ENCODE measurements at places on chromosomes 16 and 17. TPM values are rescaled to one million over a fixed set of nuclear protein-coding genes. Genes with fewer than 3 reads are reported as not detected.

GRCh38 chr16:21026846-21027245 lies 123.8 kb downstream of the DNAH3 start:
- no peak for DNase-seq
- H3K27me3 ChIP-seq: no peaks in the 10 kb centered on the region
- no peak overlapping the region for H3K4me3 ChIP-seq
- H3K36me3 ChIP-seq: no peaks in the 10 kb centered on the region

- H3K36me3 ChIP-seq: no peaks in the 10 kb centered on the region
- no peak overlapping the region for H3K4me3 ChIP-seq
- H3K4me1 ChIP-seq: no peaks in the 10 kb centered on the region
- H3K27ac ChIP-seq: no peak overlapping the region
- H3K27me3 ChIP-seq: no peaks in the 10 kb centered on the region
Observed at GRCh38 chr16:1763521-1764511, 7.5 kb downstream of the NME3 start.

GRCh38 chr17:9414471-9414870 lies 161.1 kb downstream of the STX8 start:
- DNase-seq: no peak
- no peak overlapping the region for H3K27ac ChIP-seq
- no peak overlapping the region for H3K4me3 ChIP-seq
- H3K27me3 ChIP-seq: no peaks in the 10 kb centered on the region
- peaks cover 3% of the 10 kb centered on the region for H3K4me1 ChIP-seq

DNA sequence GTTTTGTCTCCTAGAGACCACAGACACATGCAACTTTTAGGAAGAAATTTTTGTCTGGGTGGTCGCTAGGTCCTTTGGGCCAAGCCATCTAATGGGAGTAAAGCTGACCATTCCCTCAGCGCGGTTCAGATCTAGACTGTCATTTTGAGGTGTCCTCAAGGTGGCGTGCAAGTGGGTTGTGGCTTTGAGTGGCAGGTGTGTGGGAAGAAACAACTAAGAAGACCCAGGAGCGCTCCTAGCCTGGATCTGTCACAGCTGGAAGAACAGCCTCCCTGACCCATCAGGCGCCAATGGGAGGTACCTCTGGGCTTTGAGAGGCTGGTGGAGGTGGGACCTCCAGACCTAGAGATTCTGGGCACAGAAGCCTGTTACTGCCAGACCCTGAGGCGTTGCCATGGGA lies 645.1 kb downstream of the KCNJ18 start:
- H3K27me3 ChIP-seq: no peaks in the 10 kb centered on the region
- H3K36me3 ChIP-seq: no peaks in the 10 kb centered on the region
- no peak overlapping the region for H3K4me3 ChIP-seq
- no peak for DNase-seq
- H3K4me1 ChIP-seq: no peaks in the 10 kb centered on the region
- no peak overlapping the region for H3K27ac ChIP-seq

DNA sequence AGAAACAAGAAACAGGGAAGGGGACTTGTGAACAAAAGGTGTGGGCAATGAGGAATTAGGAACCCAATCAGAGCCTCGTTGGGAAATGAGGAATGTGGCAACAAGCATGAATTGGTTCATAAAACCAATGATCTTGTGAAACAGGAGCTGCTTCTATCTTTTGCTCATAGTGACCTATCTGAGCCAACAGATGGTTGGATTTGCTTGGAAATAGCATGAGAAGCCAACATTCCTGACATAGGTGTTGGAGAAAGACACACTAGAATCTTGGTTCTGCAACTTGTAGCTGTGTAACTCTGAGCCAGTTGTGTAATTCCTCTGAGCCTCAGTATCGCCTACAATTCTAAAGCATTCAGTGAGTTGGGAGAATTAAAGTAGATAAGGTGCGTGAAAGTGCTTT lies 251.9 kb upstream of the AXIN2 start:
- H3K4me1 ChIP-seq: no peaks in the 10 kb centered on the region
- H3K27me3 ChIP-seq: no peaks in the 10 kb centered on the region
- H3K27ac ChIP-seq: no peak overlapping the region

GRCh38 chr16:87056551-87056950 lies 260.6 kb downstream of the C16orf95 start:
- DNase-seq: no peak
- H3K27ac ChIP-seq: no peak overlapping the region
- no peaks in the 10 kb centered on the region for H3K4me1 ChIP-seq
- H3K27me3 ChIP-seq: peaks cover 19% of the 10 kb centered on the region

GRCh38 chr17:12911239-12911638 lies 106.6 kb downstream of the ELAC2 start:
- H3K4me3 ChIP-seq: no peak overlapping the region
- no peaks in the 10 kb centered on the region for H3K4me1 ChIP-seq
- no peaks in the 10 kb centered on the region for H3K27me3 ChIP-seq

DNA sequence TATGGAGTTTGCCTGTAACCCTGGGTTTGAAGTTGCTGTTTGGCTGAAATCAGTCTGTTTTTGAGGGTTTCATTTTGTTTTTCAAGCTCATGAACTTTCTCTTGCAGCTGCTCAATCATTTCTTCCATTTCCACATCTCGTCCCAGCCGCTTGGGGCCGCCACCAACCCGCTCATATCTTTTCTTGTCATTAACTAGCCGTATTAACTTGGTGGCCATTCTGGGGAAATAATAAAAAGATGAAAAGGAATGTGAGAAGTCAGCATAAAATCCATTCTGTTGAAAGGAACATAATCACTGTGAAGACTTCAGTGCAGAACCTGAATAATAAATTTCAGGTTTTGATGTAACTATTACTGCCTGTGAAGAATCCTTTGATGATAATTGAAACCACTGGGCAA lies 11.5 kb downstream of the RPGRIP1L start:
- DNase-seq: peak; percentile 24
- no peaks in the 10 kb centered on the region for H3K4me1 ChIP-seq
- no peaks in the 10 kb centered on the region for H3K27me3 ChIP-seq
- H3K4me3 ChIP-seq: no peak overlapping the region

DNA sequence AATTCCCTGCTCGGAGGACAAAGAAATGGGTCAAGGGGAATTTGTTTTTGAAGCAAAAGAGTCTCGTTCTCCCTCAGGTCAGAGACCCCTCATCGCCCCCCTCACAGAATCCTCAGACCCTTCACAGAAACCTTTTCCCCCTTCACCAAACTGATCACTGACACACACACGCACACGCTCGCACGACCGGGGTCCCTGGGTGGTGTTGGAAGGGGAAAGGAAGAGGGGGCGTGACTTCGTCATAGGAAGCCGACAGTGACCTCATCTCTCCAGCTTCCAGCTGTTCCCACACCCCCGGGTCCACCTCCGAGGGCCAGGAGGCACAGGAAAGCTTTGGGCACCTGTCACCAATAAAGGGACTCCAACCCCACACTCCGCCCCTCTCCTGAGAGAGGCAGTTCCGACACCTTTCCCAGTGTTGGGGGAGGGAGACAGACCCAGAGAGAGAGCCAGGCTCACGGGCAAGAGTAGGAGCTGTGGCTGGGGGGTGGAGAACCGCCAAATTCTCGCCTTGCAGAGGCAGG lies 1.2 kb downstream of the ASGR1 start:
- H3K27ac ChIP-seq: peak overlapping the region; percentile 87
- H3K27me3 ChIP-seq: no peaks in the 10 kb centered on the region
- peak; percentile 84 for DNase-seq
- H3K4me3 ChIP-seq: peak overlapping the region; percentile 27

DNA sequence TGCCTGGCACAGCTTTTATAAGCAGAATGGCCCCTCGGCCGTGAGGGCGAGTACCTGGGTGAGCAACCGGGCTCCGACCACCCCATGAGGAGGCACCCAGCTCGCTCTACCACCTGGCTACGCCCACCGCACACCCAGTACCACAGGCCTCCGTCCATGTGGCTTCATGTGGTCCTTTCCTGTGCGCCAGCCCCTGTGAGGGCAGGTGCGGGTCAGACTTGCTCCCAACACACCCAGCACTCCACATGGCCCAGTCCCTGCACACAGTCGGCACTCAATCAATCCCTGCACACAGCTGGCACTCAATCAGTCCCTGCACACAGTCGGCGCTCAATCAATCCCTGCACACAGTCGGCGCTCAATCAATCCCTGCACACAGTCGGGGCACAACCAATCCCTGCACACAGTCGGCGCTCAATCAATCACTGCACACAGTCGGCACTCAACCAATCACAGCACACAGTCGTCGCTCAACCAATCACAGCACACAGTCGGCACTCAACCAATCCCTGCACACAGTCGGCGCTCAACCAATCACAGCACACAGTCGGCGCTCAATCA lies 4.0 kb downstream of the C1QTNF8 start:
- no peak overlapping the region for H3K27ac ChIP-seq
- no peaks in the 10 kb centered on the region for H3K27me3 ChIP-seq
- no peak overlapping the region for H3K4me3 ChIP-seq
- no peaks in the 10 kb centered on the region for H3K36me3 ChIP-seq
- DNase-seq: no peak
- H3K4me1 ChIP-seq: peaks cover 27% of the 10 kb centered on the region

GRCh38 chr16:24652209-24652712 lies 77.2 kb upstream of the TNRC6A start:
- no peaks in the 10 kb centered on the region for H3K27me3 ChIP-seq
- H3K4me1 ChIP-seq: peaks cover 4% of the 10 kb centered on the region
- H3K36me3 ChIP-seq: no peaks in the 10 kb centered on the region
- no peak overlapping the region for H3K4me3 ChIP-seq
- no peak overlapping the region for H3K27ac ChIP-seq
- no peak for DNase-seq

- no peaks in the 10 kb centered on the region for H3K36me3 ChIP-seq
- no peak overlapping the region for H3K4me3 ChIP-seq
- no peaks in the 10 kb centered on the region for H3K27me3 ChIP-seq
- no peak for DNase-seq
- peaks cover 22% of the 10 kb centered on the region for H3K4me1 ChIP-seq
Observed at GRCh38 chr16:50718761-50719400, 23.0 kb upstream of the CYLD start.

DNA sequence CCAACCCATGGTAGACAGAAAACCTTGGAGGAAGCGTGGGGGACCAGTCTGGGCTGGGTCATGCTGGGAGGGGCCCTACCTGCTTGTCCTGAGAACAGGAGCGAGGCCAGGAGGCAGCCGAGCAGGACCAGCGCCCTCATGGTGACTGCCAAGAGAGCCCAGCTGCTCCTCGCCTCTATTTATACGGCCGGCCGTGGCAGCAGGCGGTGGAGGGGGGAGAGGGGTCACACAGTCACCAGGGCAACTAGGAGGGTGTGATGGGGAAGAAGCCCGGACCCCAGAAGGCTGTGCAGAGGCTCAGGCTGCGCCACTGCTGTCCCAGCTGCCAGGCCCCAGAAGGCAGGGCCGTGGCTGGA lies at the start of gene SRL:
TSS of gene SRL (minus strand) at position 153 of the 356 bp plus-strand sequence. CDS start at position 140, 13 bp downstream.
- H3K4me1 ChIP-seq: peaks cover 8% of the 10 kb centered on the region
- no peak within 1 kb of the TSS for H3K27ac ChIP-seq

SLC52A1 gene
- polyA plus RNA-seq: 0.16 TPM

NOL11 gene
- polyA plus RNA-seq: 20.2 TPM

SLC16A13 gene
- polyA plus RNA-seq: 18.8 TPM

MT1M gene
- polyA plus RNA-seq: 0.26 TPM

ADAD2 gene
- not detected for polyA plus RNA-seq

NTN3 gene
- polyA plus RNA-seq: 2.4 TPM

CDYL2 gene
- 7.4 TPM for polyA plus RNA-seq

Measured in hepatocyte (in vitro differentiated cells).